ENCODE measurements at places on chromosomes 7 and 10. TPM values are rescaled to one million over a fixed set of nuclear protein-coding genes. Genes with fewer than 3 reads are reported as not detected.

DNA sequence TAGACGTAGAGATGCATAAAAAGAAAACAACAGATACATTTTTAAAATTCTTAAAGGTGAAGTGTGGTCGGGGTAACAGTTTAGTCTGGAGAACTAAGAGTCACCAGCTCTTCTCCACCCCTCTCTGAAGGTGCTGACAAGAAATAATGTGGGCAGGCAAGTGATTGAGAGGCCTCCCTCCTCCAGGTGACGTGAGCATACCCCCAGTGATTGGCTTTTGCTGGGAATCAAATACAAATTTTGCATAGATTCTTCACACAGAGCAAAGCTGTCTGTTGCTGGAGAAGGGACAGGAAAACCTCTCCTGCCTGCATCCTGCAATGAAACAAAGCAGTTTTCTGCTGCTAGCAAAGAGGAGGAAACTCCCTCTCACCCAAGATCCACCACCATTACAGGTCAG, 115.0 kb downstream of the DGKB start:
- DNase-seq = no peak

DNA sequence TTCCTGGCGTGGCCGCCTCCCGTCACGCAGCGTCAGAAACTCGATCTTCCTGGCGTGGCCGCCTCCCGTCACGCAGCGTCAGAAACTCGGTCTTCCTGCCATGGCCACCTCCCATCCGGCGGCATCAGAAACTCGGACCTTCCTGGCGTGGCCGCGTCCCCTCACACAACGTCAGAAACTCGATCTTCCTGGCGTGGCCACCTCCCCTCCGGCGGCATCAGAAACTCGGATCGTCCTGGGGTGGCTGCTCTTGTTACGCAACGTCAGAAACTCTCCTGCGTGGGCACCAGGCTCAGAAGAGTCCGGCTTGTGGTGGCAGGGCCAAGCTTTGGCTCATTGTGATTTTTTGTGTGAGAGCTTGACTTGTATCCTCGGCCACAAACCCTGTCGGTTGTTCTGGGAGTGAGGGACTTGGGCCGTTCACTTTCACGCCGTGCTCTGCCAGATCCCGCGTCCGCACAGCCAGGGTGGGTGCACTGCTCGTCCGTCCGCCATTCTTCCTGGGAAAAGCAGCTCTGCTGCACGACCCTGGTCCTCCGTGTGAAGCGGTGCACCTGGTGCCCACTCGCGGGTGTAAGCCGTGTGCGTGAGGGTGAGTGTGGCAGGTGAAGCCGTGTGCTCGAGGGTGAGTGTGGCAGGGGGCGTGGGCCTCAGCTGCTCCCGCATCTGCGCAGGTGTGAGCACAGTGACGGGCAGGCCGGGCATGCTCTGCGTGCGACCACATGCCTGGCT, 49.4 kb upstream of the SUN1 start:
- DNase-seq = no peak

MKI67 gene
- polyA plus RNA-seq = 10.4 TPM

DNA sequence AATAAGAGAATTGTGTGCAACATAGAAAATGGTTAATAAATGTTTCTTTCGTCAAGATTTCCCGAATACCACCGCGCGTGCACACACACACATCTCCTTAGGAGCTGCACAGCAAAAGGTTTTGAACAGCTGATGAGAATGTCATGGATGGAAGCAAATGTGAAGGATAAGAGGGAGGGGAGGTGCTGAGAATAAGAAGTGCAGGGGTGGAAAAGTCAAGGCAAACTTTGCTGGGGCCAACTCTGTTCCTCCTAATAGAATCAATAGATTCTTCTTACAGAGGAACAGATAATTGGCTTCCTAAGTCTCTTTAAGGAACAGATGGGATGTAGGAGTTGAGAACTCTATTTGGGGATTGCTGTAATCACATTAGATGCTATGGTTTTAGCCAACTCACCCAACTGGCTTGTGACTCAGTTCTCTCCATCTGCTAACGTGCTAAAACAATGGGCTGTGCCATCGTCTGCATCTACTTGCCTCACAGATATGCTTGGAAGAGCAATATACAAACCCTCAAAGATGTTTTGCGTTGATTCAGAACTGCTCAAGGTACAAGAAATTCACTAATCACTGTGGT, 408.2 kb upstream of the CELF2 start:
- DNase-seq = no peak

- no peak for DNase-seq
Measured at GRCh38 chr10:132006966-132007365, 25.2 kb upstream of the BNIP3 start.

GRCh38 chr10:111756217-111757061, 427.1 kb downstream of the GPAM start:
- no peak for DNase-seq

- DNase-seq = no peak
Measured at GRCh38 chr7:50633414-50633710, 68.2 kb upstream of the DDC start.

DNA sequence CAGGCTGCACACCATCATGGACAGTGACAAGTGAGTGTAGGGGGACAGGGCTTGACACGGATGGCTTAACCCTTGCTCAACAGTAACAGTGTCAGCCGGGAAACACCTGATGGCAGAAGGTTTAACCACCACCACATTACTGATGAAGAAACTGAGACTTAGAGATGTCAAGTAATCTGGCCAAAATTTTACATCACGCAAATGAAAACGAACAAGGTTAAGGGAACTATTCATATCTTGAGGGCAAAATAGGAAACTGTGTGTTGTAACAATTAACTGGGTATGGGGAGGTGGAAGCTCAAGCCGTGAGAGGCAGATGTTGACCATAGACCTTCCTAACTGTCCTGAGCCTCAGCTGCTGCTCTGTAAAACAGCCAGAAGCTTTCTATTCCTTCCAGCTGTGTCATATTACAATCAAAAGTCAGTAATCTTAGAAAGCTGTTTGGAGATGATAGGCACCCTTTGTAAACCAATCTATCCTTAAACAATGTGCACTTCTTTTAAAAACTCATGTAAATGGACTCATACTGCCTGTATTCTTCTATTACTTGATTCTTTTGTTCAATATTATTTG, 68.4 kb downstream of the ABCC2 start:
- no peak for DNase-seq

LLCFC1 gene
- polyA plus RNA-seq = not detected

- no peak for DNase-seq
Measured at GRCh38 chr7:22677680-22678079, 49.3 kb upstream of the IL6 start.

DNA sequence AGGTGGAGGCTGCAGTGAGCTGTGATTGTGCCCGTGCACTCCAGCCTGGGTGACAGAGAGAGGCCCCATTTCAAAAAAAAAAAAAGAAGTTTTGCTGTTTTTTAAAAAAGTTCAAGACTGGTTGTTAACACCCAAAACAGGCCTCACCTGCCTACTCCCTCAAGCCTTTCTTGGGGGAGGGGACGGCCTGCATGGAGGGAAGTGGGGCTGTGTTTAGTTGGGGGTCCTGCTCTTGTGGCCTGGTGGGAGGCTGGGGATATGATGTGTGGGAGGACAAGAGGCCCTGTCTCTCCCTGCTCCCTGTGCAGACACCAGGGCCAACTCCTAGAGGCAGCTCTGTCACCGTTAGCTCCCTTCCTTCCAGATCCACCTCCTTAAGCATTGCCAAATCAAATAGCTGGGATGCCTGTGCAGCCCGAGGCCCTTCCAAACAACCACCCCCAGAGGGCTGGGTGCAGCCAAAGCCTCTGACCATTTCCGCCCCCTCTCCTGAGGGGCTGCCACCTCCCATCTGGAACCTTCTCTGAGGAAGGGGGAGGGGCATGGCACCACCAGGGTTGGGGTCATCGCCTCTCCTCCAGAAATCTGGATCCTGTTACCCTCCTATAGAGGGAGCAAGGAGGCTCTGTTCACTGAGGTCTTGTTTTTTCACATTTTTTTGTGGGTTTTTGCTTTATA, 32.9 kb upstream of the ANKRD2 start:
- no peak for DNase-seq

ARMS2 gene
- 0.08 TPM for polyA plus RNA-seq

- DNase-seq = no peak
Measured at GRCh38 chr10:58972576-58973234, 203.7 kb upstream of the PHYHIPL start.

GRCh38 chr10:30359373-30360206, 10.5 kb upstream of the MTPAP start:
- DNase-seq = peak; percentile 11

GRCh38 chr10:32349199-32349585, 2.2 kb upstream of the EPC1 start:
- no peak for DNase-seq

DNA sequence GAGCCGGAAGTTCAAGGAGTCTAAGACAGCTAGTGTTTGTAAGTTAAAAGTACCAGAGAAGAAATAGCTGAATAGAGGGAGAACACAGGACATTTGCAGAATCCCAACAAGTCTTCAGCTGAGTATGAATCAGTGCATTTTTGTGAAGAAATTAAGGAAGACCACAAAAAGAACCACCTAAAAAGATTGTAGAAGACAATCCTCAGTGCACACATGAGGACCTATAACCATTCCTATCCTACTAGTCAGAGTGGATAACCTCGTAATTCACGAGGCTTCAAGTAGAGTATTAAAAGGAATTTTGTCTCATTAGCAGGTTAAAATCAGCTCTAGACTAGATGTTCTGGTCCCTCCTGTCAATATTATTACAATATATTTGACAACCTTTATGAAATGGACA, 295.4 kb upstream of the KAT6B start:
- DNase-seq = no peak

GRCh38 chr10:11636697-11637303, 25.4 kb upstream of the USP6NL start:
- DNase-seq = no peak

ZNF727 gene
- 0.05 TPM for polyA plus RNA-seq

CPXM2 gene
- 0.03 TPM for polyA plus RNA-seq

PRTFDC1 gene
- 2.2 TPM for polyA plus RNA-seq
